Stimulated activated CD4-positive, alpha-beta T cell treated with anti-CD3 and anti-CD28 coated beads, Interleukin-1b, Interleukin-23, amount 100 ng/mL, for 1 hour (primary cell): ENCODE measurements at places on chromosomes 5 and 9.

DNA sequence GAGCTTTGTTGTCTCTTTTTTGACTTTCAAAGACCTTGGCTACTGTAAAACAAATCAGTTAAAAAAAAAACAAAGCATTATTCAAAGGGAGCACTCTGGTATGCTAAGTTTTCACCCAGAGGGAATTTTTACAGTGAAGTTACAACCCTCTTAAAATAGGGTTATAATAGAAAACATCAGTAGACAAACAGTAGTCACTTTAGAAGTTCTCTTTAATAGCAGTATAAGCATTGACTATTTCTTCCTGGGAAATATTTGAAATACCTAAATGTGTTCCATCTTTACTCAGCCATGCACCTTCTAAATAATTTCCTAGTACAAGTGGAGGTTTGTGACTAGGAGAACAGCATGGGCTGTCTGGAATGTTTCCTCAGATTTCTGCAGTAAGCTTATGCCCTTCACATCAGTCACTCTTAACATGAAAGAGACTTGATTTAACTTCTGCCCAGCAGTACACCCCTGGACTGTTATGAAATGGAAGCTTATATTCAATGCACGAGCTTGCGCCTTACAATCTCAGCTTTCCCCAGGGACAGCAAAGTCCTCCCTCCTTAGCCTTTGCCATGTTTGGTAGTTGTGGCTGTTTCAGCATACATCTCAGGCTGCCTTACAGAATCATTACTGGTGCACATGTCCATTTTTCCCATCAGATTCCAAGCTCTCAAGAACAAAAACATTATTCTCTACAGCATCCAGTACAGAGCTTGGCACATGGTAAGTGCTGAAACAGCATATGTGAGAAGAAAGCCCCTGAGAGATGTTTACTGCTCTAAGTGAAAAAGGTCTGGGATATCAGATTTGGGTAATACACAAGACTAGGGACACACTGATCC is 191.5 kb downstream of the ZNF608 start:
- no peak for DNase-seq

DNA sequence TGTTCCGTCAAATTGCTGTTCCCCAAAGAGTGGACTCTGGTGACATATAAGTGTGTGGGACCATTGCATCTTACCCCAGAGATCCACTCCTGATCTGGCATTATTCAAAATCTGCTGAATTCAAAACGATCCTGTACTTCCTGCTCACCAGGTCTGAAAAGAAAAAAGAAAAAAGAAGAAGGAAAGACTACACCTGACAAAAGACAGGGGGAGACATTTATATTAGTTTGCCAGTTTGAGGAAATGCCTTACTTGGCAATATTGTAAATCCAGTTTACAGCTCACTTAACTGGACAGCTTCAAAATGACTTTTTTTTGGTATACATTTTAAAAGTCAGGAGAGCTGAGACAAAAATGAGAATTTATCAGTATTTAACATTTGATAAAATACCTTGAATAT is 15.0 kb upstream of the GRHPR start:
- DNase-seq, result no peak

DNA sequence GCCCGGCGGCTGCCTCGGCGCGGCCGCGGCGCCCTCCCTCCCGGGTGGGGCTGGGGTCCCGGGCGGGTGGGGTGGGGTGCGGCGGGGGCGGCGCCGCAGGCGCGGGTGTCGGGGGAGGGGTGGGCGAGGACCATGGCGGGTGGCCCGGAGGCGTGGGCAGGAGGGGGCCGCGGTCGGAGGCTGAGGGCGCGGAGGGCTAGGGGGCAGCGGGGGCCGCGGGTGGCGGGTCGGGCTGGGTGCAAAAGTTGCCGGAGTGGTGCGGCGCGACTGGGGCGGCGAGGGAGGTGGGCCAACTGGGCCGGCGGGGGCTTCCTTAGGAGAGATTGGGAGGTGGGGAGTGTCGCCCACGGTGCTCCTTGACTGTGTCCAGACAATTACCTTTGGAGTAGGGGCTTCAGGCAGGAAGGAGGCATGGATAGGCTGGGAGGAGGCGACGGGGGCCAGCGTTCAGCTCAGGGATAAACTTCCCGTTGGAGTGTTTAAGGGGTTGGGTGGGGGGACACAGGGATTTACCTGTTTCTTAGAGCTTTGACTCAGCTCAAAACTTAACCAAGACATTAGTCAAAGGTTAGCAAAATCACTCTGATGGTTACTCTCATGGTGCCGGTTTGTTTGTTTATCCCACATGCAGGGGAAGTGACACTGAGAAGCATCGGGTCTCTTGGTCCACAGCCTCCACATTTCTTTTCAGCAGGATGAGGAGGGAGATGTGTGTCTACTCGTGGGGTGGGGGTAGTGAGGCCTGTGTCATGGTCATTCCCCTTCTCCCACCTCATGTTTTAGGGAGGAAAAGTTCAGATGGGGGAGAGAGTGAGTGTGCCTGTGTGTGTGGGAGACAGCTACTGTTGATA is 859 bp downstream of the CSNK1G3 start:
- DNase-seq, result no peak

- no peak for DNase-seq
These were observed 208.1 kb downstream of the SNX18 start for GRCh38 chr5:54725391-54726280.

- DNase-seq, result no peak
These were observed 186.8 kb upstream of the KLF9 start for GRCh38 chr9:70601000-70601951.

- DNase-seq, result no peak
These were observed 39.0 kb downstream of the GDA start for GRCh38 chr9:72188232-72188631.
